ENCODE measurements at places on chromosomes 5 and 9. TPM values are rescaled to one million over a fixed set of nuclear protein-coding genes. Genes with fewer than 3 reads are reported as not detected.

The ADCY2 gene
- not detected for total RNA-seq

The NMUR2 gene
- not detected for total RNA-seq

The TXNDC8 gene
- total RNA-seq, result not detected

The SH3PXD2B gene
- total RNA-seq, result 0.33 TPM

The IFNA21 gene
- not detected for total RNA-seq

The GRM6 gene
- total RNA-seq, result not detected

The IL9 gene
- not detected for total RNA-seq

The AIF1L gene
- total RNA-seq, result 2.1 TPM

The CYLC2 gene
- not detected for total RNA-seq

The TAF1L gene
- total RNA-seq, result 0.03 TPM
